ENCODE measurements at places on chromosomes 12 and 14.

DNA sequence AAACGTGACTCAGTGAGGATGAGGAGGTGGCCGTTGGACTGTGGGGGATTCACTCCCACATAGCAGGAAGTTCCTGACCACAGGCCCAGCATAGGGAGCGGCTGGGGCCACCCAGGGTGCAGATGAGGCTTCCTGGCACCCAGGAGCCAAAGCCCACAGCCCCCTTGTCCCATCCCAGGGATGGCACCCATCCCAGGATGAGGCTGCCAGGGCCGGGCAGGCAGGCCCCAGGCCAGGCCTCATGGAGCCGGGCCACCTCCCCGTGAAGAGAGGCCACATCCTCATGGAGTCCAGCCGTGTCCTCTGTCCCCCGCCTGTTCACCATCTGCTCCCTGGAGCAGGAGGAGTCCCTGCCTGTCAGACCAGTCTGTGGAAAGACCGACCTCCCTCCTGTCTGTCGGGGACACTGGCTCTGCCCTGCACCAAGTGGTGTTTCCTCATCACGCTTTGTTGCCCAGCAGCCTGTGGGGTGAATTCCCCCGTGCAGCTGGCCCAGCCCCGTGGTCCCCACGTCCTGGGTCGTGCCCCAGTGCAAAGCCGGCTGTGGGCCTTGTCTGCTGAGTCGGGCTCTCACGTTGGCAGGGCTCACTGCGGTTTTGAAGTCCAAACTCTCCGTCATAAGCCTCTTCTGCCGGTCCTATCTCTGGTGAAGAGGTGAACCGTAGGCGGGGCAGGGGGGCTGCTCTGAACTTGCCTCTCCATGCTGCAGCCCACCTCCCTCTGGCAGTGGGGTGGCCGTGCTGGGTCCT lies 24.5 kb downstream of the MMP17 start:
- DNase-seq = peak; percentile 53

GRCh38 chr12:46557539-46558373 lies 185.2 kb upstream of the SLC38A2 start:
- no peak for DNase-seq

- DNase-seq = no peak
Observed at GRCh38 chr12:4978737-4979136, 64.9 kb upstream of the KCNA5 start.

- DNase-seq = peak; percentile 92
Observed at GRCh38 chr12:55973599-55974307, at the start of gene RAB5B. Gene RAB5B (plus strand): TSS chr12:55974078. CDS start chr12:55986961, 12,883 bp downstream.

DNA sequence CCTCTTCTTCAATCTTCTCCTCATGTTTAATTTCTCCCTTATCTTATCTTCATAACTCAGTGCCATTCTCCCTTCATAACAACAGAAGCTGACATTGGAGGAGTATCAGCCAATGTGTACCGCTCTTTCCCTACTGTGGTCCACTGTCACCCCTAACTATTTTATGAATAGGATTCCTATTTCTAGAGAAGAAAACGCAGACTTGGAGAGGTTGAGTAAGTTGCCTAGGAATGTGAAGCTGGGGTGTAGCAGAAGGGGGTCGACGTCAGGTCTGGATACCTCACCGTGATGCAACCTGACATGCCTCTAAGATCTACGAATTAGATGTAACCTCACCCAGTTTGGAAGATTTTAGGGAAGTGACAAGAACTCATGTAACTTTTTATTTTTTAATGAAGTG lies 17.1 kb downstream of the LMO3 start:
- no peak for DNase-seq

- DNase-seq = no peak
Observed at GRCh38 chr14:102500158-102500662, 9.4 kb downstream of the ANKRD9 start.

- no peak for DNase-seq
Observed at GRCh38 chr12:128381946-128382345, 115.0 kb downstream of the TMEM132C start.

DNA sequence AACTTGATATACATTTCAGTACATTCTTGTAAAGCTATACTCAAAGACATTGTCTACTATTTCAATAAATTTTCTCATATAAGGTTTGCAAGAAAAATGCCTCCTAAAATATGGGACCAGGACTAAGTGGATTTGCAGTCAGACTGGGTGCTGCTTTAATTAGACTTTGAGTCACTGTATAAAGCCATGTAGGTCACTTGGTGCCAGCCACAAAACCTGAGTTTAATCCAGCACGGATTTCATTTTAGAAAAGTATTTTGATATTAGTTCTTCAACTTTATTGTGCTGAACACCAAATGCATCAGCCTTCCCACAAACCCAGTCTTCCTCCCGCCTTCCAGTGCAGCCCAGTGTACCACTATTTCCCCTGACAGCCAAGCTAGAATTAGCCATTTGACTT lies 9.9 kb upstream of the NID2 start:
- DNase-seq = no peak

DNA sequence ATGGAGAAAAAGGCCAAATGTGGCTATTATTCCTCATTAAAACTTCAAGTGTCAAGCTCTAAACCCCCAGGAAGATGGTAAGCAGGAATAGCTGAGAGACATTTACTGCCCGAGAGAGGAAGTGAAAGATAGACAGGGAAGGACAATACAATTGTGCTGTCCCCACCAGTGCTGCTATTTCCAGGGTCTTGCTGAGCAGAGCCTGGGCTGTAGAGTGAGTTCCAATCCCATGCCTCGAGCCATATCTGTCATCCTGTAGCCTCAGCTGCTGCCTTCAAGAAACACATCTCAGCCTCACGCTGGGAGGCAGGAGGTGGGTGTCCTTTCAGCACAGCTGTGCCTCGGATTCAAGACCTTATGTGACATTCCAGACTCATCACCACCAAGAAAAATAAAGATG lies 114.0 kb downstream of the RPAP3 start:
- DNase-seq = no peak

DNA sequence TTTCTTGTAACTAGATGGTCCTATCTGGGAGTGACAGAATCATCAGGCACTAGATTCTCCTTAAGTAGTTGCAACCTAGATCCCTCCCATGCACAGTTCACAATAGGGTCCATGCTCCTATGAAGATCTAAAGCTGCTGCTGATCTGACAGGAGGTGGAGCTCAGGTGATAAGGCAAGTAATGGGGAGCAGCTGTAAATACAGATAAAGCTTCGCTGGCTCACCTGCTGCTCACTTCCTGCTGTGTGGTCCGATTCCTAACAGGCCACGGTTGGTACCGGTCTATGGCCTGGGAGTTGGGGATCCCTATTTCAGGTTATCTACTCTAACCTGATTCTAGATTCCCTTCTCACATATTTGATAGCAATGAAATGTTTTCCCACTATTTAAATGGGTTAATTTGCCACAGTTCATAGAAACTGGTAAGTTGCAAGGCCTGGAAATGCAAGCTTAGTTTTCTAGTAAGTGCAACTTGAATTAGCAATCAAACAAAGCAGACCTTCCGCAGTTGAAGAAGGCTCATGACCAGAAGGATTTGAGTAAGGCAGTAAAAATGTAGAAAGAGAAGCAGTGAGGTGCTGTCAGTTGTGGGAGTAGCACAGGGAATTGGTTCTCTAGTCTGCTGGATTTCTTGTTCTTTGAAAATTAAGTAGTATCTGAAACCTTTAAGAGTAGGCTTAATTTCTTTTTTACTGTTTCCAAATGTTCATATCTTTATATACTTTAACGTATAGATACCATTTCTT lies 332.3 kb downstream of the EGLN3 start:
- DNase-seq = no peak

GRCh38 chr12:68863109-68863770 lies 55.3 kb downstream of the MDM2 start:
- no peak for DNase-seq

All from upper lobe of left lung (tissue), 6 donors.